ENCODE measurements at places on chromosomes 7 and 10. TPM values are rescaled to one million over a fixed set of nuclear protein-coding genes. Genes with fewer than 3 reads are reported as not detected.

Gene CALY
- total RNA-seq: not detected

Gene PAPOLB
- total RNA-seq: 0.02 TPM

Gene STRIP2
- total RNA-seq: 3.7 TPM

Gene DENND2A
- 0.77 TPM for total RNA-seq

Gene UNC5B
- 7.1 TPM for total RNA-seq

Gene STARD3NL
- 214 TPM for total RNA-seq

Gene NODAL
- not detected for total RNA-seq

Gene LIPJ
- total RNA-seq: not detected

Gene PTPRZ1
- 0.39 TPM for total RNA-seq

Gene SFXN3
- 35.8 TPM for total RNA-seq

Gene DNAH11
- total RNA-seq: 53.6 TPM

Gene C7orf57
- 0.06 TPM for total RNA-seq

Gene LIPN
- total RNA-seq: not detected

Gene RBP3
- total RNA-seq: not detected

Gene EGR2
- total RNA-seq: 1.1 TPM

Gene CDNF
- not detected for total RNA-seq

Gene CCL26
- 18.3 TPM for total RNA-seq

Gene SEC61A2
- total RNA-seq: 5.1 TPM

Gene PPP1R3C
- total RNA-seq: 5.2 TPM

Gene APBB1IP
- not detected for total RNA-seq

Gene SLC26A4
- 0.19 TPM for total RNA-seq

Gene CYP3A7
- total RNA-seq: not detected

Gene EPHB6
- 0.35 TPM for total RNA-seq

Gene CHAT
- not detected for total RNA-seq

Gene LEP
- total RNA-seq: not detected

Gene SEMA3E
- 9.4 TPM for total RNA-seq

Gene CALCR
- total RNA-seq: not detected

Gene MICALL2
- 13.4 TPM for total RNA-seq

Gene TYW1B
- total RNA-seq: 0.66 TPM

Gene TLX1
- not detected for total RNA-seq

Gene ABCA13
- 0.29 TPM for total RNA-seq

Gene MMP21
- not detected for total RNA-seq

Gene SNCG
- 2.2 TPM for total RNA-seq

Gene CDK1
- 200 TPM for total RNA-seq

Gene OR13A1
- total RNA-seq: not detected

Gene NCF1
- total RNA-seq: not detected

Gene FXYD4
- total RNA-seq: not detected

Gene TRIM4
- 21.7 TPM for total RNA-seq

Gene ASZ1
- 0.14 TPM for total RNA-seq
